ENCODE measurements at places on chromosomes 2 and 18. TPM values are rescaled to one million over a fixed set of nuclear protein-coding genes. Genes with fewer than 3 reads are reported as not detected.

Gene CFC1
- total RNA-seq: not detected

Gene ACMSD
- not detected for total RNA-seq

GRCh38 chr2:1675633-1676032, 68.7 kb downstream of the PXDN start:
- no peak for DNase-seq

GRCh38 chr2:68303033-68303901, 16.5 kb downstream of the CNRIP1 start:
- DNase-seq: no peak

GRCh38 chr2:27494944-27495554, at the start of gene FNDC4:
Gene FNDC4 (minus strand): TSS chr2:27495200. CDS start chr2:27494679, 521 bp downstream.
- no peak for DNase-seq

DNA sequence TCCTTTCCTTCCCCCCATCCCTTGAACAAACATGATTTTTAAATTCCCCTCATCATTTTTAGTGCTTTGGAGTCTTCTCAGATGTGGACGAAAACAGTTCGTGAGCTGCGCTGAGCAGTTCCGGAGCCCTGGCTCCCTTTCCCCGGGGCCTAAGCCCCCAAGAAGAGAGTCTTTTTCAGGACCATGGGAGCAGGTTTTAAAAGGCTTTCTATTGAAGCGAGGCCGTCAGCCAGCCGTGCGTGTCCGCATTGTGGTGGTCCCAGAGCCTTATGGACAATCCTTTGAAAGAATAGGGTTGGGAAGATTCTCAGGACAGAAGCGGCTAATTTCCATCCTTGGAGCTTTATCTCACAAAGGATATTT, 290.7 kb downstream of the SOX11 start:
- DNase-seq: no peak

DNA sequence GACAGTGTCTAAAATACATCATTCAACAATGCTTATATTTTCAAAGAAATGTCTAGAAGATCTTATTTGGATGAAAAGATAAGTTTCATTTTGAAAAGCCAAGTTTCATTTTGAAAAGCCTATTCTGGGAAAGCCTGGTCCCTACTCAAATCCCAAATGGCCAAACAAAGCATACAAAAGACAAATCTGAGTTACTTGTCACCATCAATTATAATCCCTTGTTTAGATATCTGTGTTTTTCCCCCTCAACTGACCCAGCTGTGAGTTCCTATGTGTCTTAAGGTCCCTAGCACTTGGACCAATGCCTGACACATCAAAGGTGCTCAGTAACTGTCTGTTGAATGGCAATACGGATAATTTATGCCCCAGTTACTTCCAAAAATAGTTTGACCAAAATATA, 52.3 kb upstream of the THOC1 start:
- DNase-seq: no peak

GRCh38 chr2:63903003-63903402, 61.3 kb downstream of the UGP2 start:
- no peak for DNase-seq

GRCh38 chr2:215743066-215743465, 270.3 kb downstream of the MREG start:
- DNase-seq: no peak

- peak; percentile 62 for DNase-seq
Measured at GRCh38 chr2:219697811-219698747, 70.6 kb downstream of the SLC4A3 start.

DNA sequence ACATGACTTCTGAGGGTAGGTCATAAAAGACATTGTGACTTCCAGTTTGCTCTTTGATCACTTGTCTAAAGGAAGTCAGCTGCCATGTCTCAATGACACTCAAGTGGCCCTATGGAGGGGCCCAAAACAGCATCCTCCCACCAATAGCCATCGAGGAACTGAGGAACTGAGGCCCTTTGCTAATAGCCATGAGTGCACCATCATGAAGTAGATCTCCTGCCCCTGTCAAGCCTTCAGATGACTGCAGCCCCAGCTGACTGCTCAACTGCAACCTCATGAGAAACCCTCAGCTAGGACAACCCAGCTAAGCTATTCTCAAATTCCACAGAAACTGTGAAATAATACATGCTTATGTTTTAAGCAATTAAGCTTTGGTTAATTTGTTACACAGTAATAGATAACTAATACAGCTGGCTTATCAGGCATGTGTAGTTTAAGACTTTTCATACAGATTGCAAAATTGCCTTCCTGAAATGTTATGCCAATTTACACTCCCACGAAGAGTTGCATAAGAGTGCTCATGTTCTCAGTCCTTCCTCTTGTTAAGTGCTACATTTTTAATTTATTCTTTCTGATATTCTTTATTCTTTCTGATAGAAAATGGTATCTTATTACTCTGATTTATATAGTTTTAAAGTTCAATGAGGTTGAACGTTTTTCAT, 105.6 kb upstream of the NDUFV2 start:
- no peak for DNase-seq

DNA sequence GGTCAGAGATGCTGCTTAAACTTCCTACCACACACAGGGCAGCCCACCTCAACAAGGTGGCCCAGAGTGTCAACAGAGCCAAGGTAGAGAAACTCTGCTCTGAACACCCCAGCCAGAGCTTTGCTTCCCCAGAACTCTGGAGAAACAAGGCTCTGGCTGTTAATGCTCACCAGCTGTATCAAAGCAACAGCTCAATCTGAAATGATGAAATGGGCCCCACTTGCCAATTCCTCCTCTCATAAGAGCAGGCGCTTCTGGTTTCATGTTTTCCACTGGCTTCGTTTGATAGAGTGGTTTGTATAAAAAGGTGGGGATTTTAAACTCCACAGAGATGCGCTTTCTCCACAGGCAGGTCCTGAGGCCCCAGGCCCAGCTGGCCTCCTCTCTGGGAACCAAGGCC, 60.9 kb upstream of the TFCP2L1 start:
- DNase-seq: no peak

DNA sequence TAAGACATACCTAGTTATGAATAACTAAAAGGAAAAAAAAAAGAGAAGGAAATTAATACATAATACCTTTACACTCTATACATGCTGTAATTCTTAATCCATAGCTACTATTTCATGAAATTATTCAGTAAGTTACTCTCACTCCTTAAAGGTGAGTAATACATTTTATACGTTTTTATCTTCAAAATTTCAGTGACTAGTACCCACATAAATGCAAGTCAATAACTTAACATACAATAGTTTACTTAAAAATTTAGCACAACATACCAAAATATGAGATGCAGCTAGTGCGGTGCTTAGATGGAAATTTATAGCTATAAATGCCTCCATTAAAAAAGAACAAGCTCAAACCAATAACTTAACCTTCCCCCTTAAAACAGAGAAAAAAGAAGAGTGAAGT, 36.0 kb upstream of the DTNB start:
- DNase-seq: no peak

GRCh38 chr2:73257425-73258125, 23.5 kb downstream of the CCT7 start:
- DNase-seq: peak; percentile 63

Measured in Right ventricle myocardium superior (tissue), 1 donor.